ENCODE measurements at places on chromosomes 12 and 14.

DNA sequence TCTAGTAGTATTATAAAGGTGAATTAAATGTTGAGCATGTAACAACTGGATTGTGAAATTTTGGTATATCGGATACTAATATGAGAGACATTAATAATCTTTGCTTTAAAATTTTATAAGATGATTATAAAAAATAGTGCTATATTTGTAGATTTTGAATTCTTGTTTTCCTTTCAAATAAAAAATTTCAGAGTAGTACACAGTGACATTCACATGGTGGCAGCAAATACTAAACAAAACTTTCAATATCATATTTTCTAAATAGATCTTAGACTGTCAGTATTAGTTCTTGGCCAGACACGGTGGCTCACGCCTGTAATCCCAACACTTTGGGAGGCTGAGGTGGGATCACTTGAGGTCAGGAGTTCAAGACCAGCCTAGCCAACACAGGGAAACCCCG is 166.0 kb downstream of the NAV3 start:
- DNase-seq, result no peak

- no peak for DNase-seq
These were observed 111.2 kb downstream of the LGMN start for GRCh38 chr14:92637228-92637627.

DNA sequence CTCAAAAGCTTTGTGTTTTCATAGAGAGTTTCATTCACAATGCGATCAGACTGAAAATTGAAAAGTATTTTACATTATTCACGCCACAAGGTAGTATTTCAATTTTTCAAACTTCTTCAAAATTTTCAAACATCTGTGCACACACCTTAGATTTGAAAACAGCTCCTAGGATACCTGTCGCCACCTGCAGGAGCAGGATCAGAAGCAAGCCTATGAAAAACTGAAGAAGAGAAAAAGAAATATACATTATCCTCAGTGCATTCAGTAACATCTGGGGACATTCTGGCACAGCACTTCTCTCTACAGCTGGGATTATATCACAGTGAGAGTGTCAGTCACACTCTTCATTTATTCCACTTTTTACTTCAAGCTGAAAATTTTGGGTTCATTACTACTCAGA is 19.8 kb downstream of the TSPAN8 start:
- DNase-seq, result no peak

- no peak for DNase-seq
These were observed 16.7 kb downstream of the COPZ1 start for GRCh38 chr12:54341378-54342300.

DNA sequence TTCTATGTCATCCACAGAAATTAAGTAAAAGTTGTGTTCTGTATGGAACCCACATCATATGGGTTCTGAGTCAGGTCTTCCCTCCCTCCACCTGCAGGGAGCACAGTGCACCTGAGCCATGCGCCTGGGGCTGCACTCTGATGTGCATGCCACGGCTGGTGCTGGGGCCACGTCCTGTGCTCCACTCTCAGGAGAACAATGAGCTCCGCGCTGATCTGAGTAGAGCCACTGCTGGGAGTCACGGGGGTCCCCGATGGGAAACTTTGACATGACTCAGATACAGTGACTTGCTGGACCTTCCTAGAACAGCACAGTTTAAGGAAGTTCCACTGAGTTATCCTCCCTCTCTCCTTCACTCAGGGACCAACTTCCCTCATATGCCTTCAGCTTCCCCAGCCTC is 683.4 kb downstream of the TMEM121 start:
- DNase-seq, result no peak

DNA sequence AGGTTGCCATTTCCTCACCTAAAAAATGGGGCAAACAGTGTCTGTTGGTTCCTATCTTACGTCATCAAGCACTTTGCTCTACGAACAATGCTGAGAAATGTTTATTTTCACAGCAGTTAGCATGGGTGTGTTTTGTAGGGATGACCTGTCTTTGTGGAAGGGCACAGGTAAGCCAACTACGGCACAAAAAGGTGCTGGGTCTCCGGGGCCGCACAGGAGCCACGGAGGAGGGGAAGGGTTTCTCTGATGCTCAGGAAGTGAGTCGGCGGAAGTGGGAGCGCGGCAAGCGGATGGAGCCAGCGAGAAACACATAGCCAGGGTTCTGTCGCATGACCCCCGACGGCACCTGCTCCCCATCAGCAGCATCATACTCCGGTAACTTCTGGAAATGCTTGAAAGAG is 65.6 kb upstream of the TCL1B start:
- DNase-seq, result peak; percentile 2

DNA sequence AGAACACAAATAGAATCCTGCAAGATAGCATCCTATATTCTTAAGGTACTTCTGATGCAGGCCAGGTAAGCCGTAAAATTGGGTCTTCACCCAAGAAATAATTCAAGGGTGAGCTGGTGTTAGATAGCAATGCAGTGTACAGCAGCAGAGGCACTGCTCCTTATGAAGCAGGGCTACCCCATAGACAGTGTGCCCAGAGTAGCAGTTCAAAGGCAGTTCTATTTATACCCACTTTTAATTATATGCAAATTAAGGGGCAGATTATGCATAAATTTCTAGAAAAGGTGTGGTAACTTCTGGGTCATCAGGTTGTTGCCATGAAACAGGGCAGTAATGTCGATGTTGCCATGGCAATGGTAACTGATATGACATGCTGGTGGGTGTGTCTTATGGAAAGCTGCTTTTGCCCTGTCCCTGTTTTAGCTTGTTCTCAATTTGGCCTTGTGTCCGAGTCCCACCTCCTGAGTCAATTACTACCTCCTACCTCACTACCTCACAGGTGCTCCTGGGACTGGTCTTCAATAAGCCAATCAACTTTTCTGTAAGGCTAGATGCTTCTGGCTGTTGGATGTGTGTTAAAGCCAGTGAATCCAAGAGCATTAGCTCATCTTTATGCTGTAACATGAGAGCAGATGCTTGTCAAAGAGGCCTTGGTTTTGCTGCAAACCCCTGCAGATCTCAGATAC is 61.0 kb downstream of the PPM1A start:
- DNase-seq, result no peak

Data from stimulated activated CD8-positive, alpha-beta memory T cell treated with anti-CD3 and anti-CD28 coated beads, Interleukin-12 subunit alpha, Interleukin-12 subunit beta, amount 100 ng/mL, for 4 hours (primary cell).